ENCODE measurements at places on chromosomes 11 and 22.

DNA sequence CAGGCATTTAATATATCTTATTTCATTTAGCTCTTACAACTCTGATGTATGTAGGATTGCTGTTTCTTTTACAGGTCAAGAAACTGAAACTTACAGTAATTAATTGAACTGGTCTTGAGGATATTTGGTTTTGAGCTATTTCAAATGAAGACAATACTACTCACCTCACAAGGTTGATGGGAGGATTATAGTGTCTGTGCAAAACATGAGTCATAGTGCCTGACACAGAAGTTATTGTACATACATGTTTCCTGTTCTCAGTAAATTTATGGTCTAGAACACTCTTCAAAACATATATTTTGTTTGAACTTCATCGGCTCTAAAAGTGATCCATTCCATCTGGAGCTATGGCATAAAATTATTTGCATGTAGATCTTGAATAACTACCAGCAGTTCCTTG is 61.9 kb downstream of the CECR2 start:
- DNase-seq: no peak

DNA sequence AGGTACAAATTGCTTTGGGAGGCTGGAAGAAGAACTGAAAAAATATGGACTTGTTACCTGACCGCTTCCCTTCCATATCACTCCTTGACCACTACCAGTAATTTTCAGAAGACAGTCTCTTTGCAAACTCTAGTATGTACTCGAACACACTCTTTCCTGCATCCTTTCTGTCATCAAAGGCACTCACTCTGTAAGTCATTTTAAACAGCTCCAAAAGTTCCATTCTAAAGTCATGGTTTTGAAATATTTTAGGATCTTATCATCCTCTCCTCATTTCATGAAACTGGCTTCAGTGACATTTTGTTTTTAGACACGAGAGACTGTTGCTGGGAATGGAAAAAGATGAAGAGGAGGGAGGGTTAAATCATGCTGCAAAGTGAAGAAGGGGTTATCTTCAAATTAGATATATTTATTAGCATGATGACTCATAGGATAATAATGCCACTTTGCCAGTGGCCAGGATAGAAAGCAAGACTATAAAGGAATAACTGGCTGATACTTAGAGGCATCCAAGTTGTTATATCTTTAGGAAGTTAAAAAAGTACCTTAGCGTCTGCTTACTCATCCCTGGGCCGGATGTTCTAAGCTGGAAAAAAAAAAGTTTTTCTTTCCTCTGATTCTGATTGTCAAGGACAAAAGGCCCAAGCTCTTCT is 549.3 kb downstream of the METTL15 start:
- DNase-seq: no peak

GRCh38 chr11:61021661-61022212 is 50.3 kb downstream of the CD6 start:
- DNase-seq: no peak

DNA sequence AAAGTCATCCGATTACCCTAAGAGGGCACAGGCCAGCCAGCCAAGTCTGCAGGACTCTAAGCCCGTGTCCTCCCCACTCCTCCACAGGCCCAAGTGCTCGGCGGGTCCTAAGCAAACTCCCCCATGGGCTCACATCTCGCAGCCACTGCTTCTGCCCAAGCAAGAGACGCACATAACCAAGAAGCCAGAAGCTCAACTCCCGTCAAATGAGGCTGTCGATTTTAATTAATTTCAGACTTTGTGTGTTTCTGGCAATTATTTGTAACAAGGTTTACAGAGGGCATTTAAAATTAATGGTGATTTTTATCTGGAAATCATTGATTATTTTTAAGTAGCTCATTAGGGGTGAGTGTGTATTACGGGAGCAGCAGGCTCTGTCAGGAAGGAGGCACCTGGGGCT is 27.4 kb downstream of the PHF21B start:
- no peak for DNase-seq

DNA sequence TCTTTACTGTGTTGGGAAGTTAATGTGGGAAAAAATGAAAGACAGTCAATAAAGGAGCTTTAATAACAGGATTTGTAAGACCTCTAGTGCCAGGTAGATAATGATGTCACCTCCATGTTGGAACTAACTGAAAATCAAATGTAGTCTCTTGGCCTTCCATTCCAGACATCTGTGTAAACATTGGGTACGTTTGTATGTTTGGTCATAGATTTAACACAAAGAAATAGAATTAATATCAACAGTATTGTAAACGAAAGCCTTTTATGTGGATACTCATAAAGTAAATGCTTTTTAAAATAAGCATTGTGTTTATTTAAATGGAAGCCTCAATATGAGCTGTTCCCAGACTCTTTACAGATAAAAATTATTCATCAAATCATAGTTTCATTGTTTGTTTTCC is 605.7 kb downstream of the METTL15 start:
- DNase-seq: peak; percentile 10

DNA sequence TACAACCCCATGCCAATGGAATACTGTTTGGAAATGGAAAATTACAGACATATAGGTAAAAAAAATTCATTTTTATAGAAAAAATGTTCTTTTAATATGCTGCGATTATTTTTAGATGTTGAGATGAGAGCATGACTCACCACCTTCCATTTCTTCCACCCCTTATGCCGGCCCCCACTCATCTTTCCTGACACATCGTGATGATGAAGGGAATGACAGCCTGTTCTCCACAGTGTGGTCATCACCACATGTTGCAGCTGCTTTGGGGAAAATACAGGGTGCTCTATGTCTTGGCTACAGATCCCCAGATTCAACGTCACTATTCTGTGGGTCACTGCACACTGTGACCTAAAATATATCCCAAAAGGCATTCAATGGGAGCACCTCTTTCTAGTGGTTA is 916.2 kb downstream of the METTL15 start:
- DNase-seq: no peak

DNA sequence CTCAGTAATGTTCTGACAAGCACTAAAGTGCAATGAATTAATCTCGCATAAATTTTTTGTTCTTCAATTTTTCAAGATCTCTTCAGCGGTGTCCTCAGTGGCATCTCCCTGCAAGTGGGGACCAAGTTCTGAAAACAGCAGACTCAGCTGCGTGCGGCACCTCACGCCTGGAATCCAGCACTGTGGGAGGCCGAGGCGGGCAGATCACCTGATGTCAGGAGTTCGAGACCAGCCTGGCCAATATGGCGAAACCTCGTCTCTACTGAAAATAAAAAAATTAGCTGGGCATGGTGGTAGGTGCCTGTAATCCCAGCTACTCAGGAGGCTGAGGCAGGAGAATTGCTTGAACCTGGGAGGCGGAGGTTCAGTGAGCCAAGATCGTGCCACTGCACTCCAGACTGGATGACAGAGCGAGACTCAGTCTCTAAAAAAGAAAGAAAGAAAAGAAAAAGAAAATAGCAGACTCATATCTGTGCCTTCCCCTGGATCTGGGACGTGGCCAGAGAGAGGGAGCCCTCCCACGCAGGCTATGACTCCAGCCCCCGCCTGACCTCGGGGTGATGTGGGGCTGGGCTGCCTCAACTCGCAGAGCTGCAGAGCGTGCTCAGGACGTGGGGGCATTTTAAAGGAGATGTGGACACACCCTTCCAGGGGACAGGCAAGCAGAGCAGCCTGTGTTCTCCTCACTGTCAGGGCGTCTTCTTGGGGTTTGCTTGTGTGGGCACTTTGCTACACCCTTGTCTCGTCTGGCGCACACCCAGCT is 346.6 kb downstream of the BRD1 start:
- DNase-seq: no peak

- DNase-seq: no peak
These were observed 27.4 kb downstream of the LIF start for GRCh38 chr22:30219049-30219654.

DNA sequence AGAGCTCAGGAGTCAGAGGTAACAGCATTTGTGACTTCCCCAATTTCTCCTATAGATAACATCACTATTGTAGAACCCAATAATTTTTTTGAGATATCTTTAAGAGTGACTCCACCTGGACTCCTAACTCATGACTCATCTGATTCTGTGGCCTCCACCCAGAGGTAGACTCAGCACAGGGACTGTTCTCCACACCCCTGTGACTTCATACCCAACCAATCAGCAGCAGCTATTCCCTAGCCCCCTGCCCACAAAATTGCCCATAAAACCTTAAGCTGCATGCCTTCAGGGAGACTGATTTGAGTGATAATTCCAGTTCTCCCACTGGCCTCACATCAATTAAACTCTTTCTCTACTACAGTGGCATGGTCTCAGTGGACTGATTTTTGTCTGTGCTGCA is 475.4 kb upstream of the FAT3 start:
- no peak for DNase-seq

GRCh38 chr11:66346476-66347424 is 679 bp downstream of the B4GAT1 start:
- DNase-seq: no peak

GRCh38 chr22:48669986-48670716 is 1157.5 kb downstream of the BRD1 start:
- no peak for DNase-seq

DNA sequence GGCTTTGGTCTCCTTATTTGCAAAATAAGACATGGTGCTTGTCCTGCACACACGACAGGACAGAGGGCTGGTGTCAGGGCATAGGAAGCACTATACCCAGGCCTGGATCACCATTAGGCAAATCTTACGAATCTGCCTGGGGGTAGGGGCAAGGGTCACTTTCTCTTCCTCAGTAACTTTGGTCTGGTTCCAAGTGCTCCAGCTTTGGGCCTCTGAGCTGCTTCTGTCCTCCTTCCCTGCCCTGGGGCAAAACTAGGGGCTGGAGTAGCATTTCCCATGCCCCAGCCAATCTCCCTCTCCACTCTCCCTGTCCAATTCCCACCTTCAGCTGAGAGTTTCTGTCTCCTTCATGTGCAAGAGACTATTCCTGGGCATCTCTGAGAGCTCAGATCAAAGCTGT is 123.7 kb upstream of the NECTIN1 start:
- DNase-seq: no peak

GRCh38 chr22:29338398-29338797 is 22.9 kb upstream of the RASL10A start:
- DNase-seq: no peak

DNA sequence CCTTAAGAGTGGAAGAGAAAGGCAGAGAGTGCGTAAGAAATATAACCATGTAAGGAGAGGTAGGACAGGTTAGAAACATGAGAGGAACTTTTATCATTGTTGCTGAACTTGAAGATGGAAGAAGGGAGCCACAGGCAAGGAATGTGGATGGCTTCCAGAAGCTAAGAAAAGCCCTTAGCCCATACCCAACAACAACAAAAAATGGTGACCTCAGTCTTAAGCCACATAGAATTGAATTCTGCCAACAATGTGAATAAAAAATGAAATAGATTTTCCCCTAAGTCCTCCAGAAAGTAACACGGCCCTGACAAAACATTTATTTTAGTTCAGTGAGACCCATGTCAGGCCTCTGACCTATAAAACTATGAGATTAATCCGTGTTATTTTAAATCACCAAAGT is 767.3 kb downstream of the FAM181B start:
- no peak for DNase-seq

GRCh38 chr11:115515647-115516395 is 11.6 kb upstream of the CADM1 start:
- DNase-seq: no peak

DNA sequence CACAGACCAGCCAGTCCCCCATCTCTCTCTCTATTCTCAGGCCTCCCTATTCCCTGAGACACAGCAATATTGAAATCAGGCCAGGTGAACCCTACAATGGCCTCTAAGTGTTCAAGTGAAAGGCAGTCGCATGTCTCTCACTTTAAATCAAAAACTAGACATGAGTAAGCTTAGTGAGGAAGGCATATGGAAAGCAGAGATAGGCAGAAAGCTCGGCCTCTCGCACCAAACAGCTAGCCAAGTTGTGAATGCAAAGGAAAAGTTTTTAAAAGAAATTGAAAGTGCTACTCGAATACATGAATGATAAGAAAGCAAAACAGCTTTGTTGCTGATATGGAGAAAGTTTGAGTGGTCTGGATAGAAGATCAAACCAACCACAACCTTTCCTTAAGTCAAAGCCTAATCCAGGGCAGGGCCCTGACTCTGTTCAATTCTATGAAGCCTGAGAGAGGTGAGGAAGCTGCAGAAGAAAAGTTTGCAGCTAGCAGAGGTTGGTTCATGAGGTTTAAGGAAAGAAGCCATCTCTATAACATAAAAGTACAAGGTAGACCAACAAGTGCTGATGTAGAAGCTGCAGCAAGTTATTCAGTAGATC is 19.8 kb upstream of the MPZL2 start:
- no peak for DNase-seq

- no peak for DNase-seq
These were observed 2.1 kb upstream of the CARNS1 start for GRCh38 chr11:67413266-67413849.

GRCh38 chr11:70742553-70743291 is 344.4 kb downstream of the CTTN start:
- no peak for DNase-seq

DNA sequence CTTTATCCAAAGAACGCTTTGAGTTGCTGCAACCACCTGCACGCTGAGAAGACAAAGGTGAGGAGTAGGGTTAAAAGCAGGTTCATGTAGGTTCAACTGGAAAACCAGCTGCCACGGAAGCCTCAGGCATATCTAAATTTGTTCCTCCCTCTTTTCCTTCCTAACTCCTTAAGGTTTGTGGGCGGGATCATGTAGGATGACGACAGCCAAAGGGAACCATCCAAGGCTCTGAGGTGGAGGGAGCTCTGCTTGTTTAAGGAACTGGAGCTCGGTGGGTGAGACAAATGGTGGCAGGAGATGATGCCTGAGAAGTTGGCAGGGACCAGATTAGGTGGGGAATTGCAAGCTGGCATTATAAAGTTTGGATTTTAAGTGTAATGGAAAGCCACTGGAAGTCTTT is 60.3 kb downstream of the SPON1 start:
- DNase-seq: no peak

DNA sequence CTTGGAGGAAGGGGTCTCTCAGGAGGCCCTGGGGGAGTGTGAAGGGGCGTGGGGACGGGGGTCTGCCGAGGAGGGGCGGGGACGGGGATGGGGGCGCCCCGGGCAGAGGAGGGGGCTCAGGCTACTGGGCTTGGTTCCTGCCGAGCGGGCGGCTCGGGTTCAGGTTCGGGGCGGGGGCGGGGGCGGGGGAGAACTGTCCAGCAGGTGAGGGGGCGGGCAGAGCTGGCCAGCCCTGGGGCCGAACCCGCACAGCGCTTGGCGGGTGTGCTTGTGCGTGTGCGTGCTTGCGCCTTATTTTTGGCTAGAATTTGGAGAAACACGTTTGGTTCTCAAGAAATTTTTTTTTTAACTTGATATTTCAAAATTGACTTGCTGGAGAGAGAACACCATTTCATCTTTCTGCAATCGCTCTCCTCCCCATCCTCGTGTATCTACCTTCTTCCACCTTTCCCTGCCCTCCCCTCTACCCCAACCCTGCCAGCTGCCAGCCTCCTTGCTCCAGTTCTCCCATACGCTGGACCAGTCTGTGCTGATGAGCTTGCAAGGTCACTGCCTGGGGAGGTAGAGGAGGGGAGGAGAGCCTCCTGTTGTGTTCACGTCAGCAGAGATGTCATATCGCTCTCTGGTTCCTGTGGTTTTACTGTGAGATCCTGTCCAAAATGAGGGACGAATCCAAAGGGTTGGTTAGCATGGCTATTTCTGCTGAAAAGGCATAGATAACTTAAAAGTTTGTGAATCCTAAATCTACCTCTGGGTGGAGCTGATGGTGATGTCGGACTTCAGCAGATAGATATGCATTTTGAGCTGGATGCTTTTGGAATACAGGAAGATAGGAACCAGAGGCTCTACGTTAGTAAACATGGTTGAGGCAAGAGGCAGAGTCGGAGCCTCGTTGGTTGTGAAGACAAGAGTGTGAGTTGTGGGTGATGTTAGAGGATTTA is 668 bp downstream of the MADD start:
- no peak for DNase-seq

GRCh38 chr22:38327805-38328204 is 10.6 kb upstream of the CSNK1E start:
- DNase-seq: no peak

- DNase-seq: peak; percentile 57
These were observed 66.6 kb upstream of the RDX start for GRCh38 chr11:110362971-110363509.
